NCI-H1105 (cell line): ENCODE measurements at places on chromosomes 13 and 19.

DNA sequence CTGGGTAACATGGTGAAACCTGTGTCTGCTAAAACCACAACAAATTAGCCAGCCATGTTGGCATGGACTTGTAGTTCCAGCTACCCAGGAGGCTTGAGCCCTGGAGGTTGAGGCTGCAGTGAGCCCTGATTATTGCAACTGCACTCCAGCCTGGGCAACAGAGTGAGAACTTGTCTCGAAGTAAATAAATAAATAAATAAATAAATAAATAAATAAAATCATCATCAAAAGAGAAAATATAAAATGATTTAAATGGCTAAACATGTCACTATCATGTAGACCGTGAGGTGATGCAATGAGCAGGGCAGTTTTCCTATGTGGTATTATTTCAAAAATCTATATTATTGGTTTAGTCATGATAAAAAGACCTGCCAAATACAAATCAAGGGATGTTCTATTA lies 2074.3 kb downstream of the PCDH9 start:
- DNase-seq: no peak

- no peak for DNase-seq
Measured at GRCh38 chr19:15935167-15935702, 906 bp upstream of the CYP4F11 start.

DNA sequence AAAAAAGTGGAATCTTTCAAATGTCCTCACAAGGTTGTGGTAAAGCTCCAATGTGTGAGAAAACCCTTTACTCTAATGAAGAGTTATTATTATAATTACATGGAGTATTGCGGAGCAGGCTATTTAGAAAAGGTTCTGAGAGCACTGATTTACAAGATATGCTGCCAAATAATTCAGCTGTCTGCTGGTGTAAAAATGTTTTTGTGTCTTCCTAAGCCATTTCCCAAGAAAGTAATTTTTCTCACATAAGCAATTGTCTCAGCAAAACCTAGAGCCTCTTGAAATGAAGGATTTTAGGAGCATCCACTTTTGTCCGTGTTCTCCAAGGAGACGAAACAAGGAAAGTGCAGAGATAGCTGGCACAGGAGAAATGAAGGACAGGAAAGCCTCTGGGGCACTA lies 229.6 kb upstream of the STARD13 start:
- DNase-seq: no peak

GRCh38 chr13:84400706-84401105 lies 518.4 kb upstream of the SLITRK1 start:
- DNase-seq: no peak
